ENCODE measurements at places on chromosomes 5 and 9.

DNA sequence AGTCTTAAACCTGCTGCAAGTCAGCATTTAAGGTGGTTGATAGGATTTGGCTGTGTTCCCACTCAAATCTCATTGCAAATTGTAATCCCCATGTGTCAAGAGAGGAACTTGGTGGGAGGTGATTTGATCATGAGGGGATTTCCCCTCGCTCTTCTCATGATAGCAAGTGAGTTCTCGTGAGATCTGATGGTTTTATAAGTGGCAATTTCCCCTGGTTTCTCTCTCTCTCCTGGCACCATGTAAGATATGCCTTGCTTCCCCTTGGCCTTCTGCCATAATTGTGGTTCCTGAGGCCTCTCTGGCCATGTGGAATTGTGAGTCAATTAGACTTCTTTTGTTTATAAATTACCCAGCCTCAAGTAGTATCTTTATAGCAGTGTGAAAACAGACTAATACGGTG lies 84.3 kb upstream of the SMC2 start:
- no peak for DNase-seq

DNA sequence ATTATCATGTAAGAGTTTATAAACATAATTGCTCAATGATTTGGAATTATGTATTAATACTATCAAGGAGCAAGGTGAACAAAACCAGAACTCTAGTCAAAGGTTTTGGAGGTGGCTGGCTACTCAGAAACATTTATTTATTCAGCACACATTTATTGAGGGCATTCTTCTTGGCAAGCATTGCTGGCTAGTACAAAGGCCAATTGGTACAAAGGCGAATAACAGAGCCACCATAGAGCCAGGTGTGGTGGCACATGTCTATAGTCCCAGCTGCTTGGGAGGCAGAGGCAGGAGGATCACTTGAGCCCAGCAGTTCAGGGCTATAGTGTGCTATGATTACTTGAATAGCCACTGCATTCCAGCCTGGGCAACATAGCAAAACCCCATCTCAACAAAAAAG lies 242.1 kb downstream of the CWC27 start:
- no peak for DNase-seq

GRCh38 chr9:15576350-15577050 lies 23.7 kb downstream of the CCDC171 start:
- DNase-seq = no peak

GRCh38 chr5:1411099-1411498 lies 34.1 kb downstream of the SLC6A3 start:
- no peak for DNase-seq

GRCh38 chr5:134075102-134075501 lies 39.4 kb upstream of the TCF7 start:
- no peak for DNase-seq

DNA sequence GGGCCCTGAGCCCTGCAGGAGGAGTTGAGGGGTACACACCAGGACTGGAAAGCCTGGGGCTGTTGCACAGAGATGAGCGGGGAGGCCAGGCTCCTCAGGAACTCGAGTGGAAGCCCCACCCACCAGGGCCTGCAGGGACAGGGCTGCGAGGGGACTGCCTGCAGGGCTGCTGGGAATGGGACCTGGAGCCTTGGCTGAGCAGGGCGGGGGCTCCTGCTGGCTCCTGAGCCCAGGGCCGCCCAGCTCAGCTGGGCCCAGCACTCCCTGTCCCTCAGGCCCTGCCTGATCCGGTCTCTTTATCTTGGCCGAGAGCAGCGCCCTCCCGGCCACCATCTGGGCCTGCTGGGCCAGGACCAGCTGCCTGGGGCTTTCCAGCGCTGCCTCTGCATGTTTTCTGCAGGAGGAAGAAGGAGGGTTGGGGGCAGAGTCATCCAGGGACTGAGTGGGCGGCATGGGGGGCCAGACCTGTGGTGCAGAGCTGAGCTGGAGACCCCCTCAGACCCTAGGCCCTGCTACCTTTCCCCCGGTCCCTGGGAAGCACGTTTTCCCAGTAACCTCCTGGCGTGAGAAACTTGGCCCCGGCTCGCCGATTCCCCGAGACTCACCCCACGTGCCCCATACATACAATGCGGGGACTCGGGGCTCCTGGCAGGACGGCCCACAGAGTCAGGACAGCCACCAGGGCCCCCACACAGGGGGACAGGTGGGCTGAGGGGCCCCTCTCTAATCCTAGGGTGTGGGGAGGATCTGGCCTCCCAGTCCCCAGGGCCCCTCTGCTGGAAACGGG lies 9.4 kb downstream of the LCN12 start:
- no peak for DNase-seq

- DNase-seq = no peak
These were observed 17.5 kb upstream of the CNTLN start for GRCh38 chr9:17117372-17117771.

DNA sequence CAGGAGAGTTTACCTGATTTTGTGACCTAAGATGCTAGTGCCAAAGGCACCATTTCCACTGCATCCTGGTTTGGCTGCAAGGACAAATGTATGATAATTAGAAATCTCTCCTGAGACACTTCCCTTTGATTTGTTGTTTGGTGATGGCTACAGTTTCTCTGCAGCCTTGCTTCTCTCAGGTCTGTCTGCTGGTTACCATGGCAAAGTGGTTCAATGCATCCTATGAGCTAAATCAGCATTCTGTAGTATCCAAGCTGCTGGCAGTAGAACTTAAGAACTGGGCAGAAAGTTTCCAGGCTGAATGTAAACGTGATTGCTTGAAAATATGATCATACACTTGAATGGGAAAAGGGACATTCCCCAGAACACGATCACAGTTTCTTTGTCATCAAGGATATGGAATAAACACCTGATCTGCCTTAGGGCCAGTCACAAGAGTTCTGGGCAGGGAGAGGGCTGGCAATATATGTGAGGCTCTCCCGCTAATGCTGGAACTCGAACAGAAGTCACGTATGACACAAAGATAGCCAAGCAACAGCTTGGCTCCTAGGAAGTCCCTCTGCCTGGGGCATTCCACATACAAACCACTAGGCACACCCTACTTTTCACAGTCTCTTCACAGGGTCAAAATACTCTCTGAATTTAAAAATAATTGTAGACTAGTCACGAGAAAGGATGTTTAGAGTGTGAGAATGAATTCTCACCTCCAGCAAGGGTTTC lies 138.1 kb upstream of the GRAMD2B start:
- no peak for DNase-seq

- no peak for DNase-seq
These were observed 655.3 kb downstream of the LRRC70 start for GRCh38 chr5:63233911-63234310.

GRCh38 chr5:142017832-142018427 lies 5.1 kb upstream of the GNPDA1 start:
- no peak for DNase-seq

- DNase-seq = no peak
These were observed 8.2 kb upstream of the SLC44A1 start for GRCh38 chr9:105236261-105236660.
